ENCODE measurements at places on chromosomes 1 and 21.

DNA sequence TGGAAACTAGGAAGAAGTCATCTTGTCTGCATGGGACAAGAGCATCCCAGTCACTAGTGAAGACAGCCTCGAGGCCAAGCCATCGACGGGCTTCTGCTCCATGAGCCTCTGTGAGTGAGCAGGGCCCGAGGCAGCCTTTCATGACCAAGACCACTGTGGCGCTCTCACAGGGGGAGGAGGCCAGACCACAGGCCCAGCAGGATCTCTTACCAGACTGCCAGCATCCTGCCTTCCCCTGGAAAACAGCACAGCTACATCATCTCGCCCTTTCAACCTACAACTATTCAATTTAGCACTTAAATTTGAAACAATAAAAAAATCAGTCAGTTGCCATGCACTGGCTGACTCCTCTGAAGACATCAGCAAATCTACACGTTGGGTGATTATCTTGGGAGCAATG is 85.4 kb downstream of the HSF2BP start:
- no peak for DNase-seq

DNA sequence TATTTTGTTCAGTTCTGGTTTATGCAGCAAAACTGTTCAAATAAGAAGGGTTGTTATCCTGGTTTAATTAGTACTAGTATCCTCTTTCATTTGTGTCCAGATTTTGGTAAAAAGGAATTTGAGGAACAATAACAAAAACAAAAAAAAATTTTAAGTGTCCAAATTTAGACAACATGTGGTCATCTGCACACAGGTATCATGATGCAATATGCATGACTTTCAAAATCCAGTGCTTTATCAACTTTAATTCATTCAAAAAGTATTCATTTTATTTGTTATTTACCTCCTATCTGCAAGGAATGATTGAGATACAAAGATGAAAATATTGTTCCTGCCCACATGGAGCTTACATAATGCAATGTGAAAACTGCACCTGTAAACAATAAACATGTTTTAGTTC is 16.7 kb upstream of the MAGI3 start:
- no peak for DNase-seq

- no peak for DNase-seq
These were observed 87.5 kb upstream of the KCTD3 start for GRCh38 chr1:215479567-215479966.

DNA sequence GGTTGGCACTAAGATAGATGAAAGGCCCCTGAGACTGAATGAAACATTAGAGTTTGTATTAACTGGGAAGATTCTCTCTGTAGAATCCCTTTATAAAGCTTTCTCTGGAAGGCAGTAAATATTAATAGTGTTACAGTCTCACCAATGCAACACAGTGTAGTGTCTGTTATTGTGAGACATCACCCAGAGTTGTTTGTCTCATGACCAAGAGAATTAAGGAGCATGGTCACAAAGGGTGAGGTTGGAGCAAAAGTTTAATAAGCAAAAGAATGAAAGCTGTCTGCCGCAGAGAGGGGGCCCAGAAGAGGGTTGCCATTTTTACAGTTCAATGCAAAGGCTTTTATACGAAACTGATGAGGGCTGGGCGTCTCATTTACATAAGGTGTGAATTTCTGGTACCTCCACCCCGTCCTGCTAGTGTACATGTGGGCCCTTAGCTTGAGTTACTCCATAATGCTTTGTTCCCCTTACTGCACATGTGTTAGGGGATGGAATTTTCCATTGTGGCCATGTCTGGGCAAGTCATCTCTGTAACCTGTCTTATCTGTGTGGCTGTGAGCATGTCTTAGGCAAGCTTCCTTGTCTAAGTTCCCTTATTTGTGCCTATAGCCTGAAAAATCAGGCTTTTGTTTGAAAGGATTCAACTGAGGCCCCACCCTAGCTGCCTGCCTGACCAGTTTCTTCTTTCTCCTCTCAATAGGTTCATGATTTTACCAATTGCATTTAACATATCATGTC is 184.1 kb downstream of the RASAL2 start:
- no peak for DNase-seq

- DNase-seq, result no peak
These were observed 132.9 kb downstream of the SYF2 start for GRCh38 chr1:25099343-25099951.

DNA sequence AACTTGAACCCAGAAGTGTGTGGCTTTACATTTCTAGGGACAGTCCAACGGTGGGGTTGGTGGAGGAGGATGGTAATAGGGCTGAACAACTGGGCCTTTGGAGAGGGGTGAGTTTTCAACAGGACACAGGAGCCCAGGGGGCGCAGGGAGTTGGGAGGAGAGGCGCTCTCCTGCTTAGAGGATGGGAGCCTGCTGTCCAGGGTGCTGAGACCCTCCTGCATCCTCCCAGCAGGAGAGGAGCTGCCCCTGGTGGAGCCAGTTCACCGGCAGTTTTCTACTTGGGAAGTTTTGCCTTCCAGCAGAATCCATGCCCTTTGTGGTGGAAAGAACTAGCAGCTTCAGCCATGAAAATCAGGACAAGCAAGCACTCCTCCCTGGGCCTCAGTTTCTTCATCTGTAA is 8.6 kb downstream of the KCNC4 start:
- DNase-seq, result no peak

DNA sequence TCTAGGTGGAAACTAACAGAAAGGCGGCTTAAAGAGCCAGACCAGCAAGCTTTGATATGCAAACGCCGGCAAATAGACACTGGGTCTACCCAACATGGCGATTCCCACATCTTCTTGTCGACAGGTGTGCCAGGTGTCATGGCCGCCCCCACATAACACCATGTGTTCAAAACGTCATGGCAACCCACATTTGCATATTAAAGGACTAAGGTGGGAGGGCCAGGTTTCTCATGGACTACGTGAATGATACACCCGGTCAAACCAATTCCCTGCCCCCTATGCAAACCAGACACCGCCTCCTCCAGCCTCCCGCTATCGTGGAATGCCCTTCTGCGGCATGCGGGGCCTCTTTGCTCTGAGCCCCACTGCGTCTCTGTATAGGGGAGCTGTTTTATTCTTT is 41.3 kb downstream of the ICOSLG start:
- DNase-seq, result no peak

DNA sequence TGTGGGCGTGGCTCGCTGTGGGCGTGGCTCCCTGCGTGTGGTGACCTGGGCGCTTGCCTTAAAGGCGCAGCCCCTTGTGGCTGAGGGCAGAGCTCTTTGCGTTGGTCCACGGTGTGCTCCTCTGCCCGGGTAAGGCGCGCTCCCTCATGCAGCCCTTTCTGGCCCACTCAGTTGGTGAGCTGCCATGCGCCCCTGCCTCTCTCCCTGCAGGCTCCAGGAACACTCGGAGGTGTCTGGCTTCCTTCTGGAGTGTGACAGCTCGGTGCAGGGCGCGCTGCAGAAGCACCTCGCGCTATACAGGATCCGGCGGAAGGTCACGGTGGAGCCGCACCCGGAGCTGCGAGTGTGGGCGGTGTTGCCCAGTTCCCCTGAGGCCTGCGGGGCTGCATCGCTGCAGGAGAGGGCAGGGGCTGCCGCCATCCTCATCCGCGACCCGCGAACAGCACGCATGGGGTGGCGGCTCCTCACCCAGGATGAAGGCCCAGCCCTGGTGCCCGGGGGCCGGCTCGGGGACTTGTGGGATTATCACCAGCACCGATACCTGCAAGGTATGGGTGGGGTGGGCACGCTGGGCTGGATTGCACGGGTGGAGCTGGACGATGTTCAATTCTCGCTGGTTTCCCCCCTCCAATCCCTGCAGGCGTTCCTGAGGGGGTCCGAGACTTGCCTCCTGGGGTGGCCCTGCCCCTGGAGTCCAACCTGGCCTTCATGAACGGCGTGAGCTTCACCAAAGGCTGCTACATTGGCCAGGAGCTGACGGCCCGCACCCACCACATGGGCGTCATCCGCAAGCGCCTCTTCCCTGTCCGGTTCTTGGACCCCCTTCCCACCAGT is 9.1 kb downstream of the IBA57 start:
- DNase-seq, result no peak

DNA sequence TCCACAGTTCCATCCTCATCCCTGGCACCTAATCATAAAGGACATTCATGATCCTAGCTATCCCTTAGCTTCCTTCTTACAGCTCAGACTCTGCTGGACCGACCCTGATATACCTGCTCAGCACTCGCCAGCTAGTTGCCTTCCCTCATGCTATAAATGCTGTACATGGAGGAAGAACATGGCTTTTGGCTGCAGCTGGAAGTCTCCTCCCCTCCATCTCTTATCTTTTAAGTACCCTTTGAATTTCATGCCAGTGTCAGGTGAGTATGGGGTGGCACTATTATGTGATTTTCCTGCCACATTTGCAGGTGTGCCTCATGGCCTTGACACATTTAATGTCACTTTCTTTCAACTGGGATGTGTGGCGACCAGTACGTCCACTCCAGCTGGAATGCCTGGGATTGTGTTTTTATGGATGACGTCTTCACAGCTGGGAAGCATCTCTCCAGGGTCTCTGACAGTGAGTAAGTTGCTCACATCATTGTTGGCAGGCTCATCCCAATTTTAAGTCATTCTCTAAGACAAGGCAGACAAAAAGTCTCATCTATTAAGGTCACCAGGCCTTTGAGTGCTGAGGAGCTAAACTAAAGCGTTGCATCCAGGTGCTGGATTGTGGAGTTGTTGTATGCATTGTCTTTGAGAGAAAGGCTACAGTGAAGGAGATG is 43.4 kb downstream of the RUNX1 start:
- DNase-seq, result no peak

GRCh38 chr1:233972951-233973635 is 68.6 kb downstream of the SLC35F3 start:
- DNase-seq, result no peak

GRCh38 chr1:201329286-201329685 is 46.0 kb downstream of the PKP1 start:
- no peak for DNase-seq

DNA sequence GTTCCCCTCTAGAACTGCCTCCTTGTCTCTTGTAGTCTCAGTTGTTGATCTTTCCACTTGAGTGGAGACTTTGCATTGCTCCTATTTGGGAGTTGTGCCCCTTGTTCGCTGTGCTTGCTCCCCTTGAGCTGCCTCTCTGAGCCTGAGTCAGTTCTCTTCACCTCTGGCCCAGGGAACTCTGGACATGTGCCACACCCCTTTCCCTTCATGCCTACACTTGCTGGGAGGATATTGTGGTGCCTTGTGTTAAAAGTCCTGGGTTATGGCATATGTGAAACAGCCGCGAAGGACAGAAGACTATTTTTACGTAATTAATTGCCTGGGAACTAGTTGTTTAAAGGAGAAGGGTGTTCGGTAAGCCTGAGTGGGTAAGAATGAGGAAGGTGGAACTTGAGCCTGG is 32.2 kb upstream of the RPTN start:
- no peak for DNase-seq

All from cortex of kidney (tissue), 1 donor.